Endothelial cell of umbilical vein (primary cell): ENCODE measurements at places on chromosomes 2 and 18.
A peak's percentile ranks its signal among the peaks of the same experiment; 100 is the strongest.

- no peak for DNase-seq
These were observed 672.9 kb upstream of the SOX11 start for GRCh38 chr2:5019324-5019723.

DNA sequence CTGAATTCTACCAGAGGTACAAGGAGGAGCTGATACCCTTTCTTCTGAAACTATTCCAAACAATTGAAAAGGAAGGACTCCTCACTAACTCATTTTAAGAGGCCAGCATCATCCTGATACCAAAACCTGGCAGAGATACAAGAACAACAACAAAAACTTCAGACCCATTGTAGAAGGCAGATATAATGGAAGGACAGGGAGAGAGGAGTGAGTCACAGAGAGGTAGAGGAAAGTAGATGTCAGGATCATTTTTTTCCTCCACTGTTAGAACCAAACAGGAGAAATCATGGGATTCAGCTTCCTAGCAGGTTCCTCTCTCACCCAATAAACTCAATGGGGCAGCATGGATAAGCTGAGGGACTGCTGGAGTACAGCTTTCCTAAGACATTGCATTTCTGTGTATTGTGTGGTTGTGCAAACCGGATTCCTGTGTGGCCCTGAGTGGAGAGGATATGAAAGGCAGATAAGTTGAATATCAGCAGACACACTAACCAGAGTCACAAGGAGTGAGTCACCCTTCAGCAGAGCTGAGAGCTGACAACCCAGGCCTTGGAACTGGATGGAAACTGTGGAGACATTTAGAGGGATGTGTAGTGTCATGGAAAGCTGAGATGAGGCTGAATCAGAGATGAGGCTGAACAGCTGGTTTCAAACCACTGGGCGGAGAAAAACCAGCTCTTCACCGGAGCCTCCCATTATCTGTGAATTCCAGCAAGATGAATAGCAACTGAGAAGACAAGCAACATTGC is 60.9 kb upstream of the MMADHC start:
- peak; percentile 91 for DNase-seq

GRCh38 chr2:119174216-119174992 is 15.9 kb upstream of the C1QL2 start:
- peak; percentile 20 for DNase-seq

- DNase-seq: peak; percentile 49
These were observed 3.5 kb upstream of the HAAO start for GRCh38 chr2:42795841-42796301.

DNA sequence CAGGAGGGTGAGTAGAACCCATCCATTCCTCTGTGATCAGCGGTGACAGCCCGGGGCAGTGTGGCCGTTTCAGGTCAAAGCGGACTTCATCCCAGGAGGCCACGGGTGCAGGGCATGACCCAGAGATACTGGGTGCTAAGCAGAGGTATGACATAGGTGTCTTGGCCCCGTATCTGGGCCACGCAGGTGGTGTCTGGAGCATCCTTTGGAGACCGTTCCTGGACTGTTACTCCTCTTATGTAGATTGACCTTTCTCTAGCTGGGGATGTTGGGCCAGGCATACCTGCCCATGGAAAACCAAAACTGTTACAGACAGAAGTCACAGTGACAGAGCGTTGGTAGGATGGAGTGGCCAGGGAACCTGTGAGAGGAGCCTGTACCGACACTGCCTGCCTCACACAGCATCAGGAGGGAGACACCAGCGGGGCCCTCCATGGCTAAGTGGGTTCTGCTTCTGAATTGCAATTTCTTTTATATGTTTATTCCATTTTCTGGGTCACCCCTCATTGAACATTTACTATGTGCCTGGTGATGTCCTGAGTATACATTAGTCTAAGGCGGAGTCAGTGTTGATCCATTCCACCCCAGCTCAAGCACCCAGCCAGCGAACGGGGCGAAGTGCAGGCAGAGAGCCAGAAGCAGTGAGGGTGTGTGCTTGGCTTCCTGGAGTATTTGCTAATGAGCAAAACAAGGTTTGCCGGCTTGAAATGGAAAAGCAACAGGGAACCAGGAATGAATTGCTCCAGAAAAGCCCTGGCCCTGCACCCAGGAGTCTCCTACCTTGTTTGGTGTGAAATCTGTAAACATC is 141.7 kb downstream of the SH3RF3 start:
- no peak for DNase-seq

- DNase-seq: no peak
These were observed 117.3 kb downstream of the GALR1 start for GRCh38 chr18:77366720-77367641.

GRCh38 chr2:29110916-29111535 is 4.2 kb upstream of the CLIP4 start:
- no peak for DNase-seq

DNA sequence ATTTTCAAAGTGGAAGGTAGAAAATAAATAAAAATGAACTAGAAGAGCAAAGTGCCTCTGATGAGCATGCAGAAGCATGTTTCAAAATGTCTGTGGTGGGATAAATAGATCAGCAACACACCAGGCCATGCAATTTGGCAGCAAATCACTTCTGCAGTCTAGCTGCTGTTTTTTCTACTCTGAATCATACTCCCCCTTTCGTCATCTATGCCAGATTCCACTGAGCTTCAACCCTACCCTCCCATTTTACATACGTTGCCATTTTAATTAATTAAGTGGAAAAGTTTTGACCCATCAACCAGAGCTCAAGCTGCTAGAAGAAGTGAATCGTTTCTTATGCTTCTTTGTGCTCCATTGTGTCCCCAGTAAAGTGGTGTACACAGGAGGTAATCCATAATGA is 79.3 kb downstream of the NRXN1 start:
- no peak for DNase-seq

- DNase-seq: no peak
These were observed 777.0 kb downstream of the TSN start for GRCh38 chr2:122532481-122532880.
